Natural killer cell treated with Interleukin-12 subunit alpha and Interleukin-12 subunit beta and Interleukin-15 and Interleukin-18, amount 100 ng/mL, for 72 hours (primary cell): ENCODE measurements at places on chromosomes 6 and 20. TPM values are rescaled to one million over a fixed set of nuclear protein-coding genes. Genes with fewer than 3 reads are reported as not detected.

GRCh38 chr6:112337209-112337638, 9.9 kb upstream of the RFPL4B start:
- H3K27me3 ChIP-seq: peaks cover 25% of the 10 kb centered on the region
- H3K4me3 ChIP-seq: no peak overlapping the region
- no peaks in the 10 kb centered on the region for H3K4me1 ChIP-seq
- no peak for DNase-seq

- H3K4me1 ChIP-seq: no peaks in the 10 kb centered on the region
- H3K27ac ChIP-seq: no peak overlapping the region
- no peaks in the 10 kb centered on the region for H3K36me3 ChIP-seq
- no peaks in the 10 kb centered on the region for H3K27me3 ChIP-seq
- DNase-seq: no peak
Measured at GRCh38 chr6:71879016-71879415, 7.3 kb upstream of the RIMS1 start.

GRCh38 chr6:12136905-12137304, 124.8 kb downstream of the HIVEP1 start:
- H3K4me3 ChIP-seq: no peak overlapping the region
- peaks cover 10% of the 10 kb centered on the region for H3K4me1 ChIP-seq
- no peak overlapping the region for H3K27ac ChIP-seq
- DNase-seq: no peak
- H3K27me3 ChIP-seq: no peaks in the 10 kb centered on the region

- H3K4me3 ChIP-seq: no peak overlapping the region
- no peaks in the 10 kb centered on the region for H3K36me3 ChIP-seq
- H3K27ac ChIP-seq: no peak overlapping the region
- no peaks in the 10 kb centered on the region for H3K4me1 ChIP-seq
Measured at GRCh38 chr20:2084703-2085102, 16.9 kb upstream of the STK35 start.

GRCh38 chr6:139147628-139148027, 12.7 kb downstream of the HECA start:
- H3K4me3 ChIP-seq: peak overlapping the region; percentile 74
- no peaks in the 10 kb centered on the region for H3K27me3 ChIP-seq
- H3K4me1 ChIP-seq: peaks cover 85% of the 10 kb centered on the region
- H3K36me3 ChIP-seq: no peaks in the 10 kb centered on the region
- H3K27ac ChIP-seq: peak overlapping the region; percentile 96
- no peak for DNase-seq

- no peak overlapping the region for H3K27ac ChIP-seq
- peaks cover 13% of the 10 kb centered on the region for H3K4me1 ChIP-seq
- H3K36me3 ChIP-seq: no peaks in the 10 kb centered on the region
- H3K27me3 ChIP-seq: peaks cover 16% of the 10 kb centered on the region
- DNase-seq: no peak
Measured at GRCh38 chr20:63268671-63269439, 3.8 kb upstream of the ARFGAP1 start.

- H3K4me3 ChIP-seq: no peak overlapping the region
- H3K4me1 ChIP-seq: no peaks in the 10 kb centered on the region
- H3K27ac ChIP-seq: no peak overlapping the region
- no peak for DNase-seq
Measured at GRCh38 chr6:56914798-56915658, 39.9 kb upstream of the BEND6 start.

DNA sequence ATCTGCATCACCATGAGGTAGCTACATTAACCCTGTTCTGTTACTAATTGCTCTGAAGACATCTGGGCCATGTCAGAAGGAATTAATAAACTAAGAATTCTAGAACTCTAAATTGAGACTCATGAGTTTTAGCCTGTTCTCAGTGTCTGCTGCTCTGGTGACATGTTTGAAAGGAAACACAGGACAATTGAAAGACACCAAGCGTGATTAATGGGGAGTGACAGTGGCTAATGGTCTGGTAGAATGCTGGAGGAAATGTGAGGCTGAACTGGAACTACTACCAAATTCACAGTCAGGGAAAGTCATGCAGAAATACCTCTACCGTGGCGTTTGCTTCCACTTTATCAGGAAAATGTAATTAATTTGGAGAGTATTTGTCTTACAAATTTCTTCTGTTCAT, 140.0 kb downstream of the TBC1D7 start:
- H3K4me1 ChIP-seq: no peaks in the 10 kb centered on the region
- H3K36me3 ChIP-seq: no peaks in the 10 kb centered on the region
- H3K27ac ChIP-seq: no peak overlapping the region
- H3K4me3 ChIP-seq: no peak overlapping the region
- no peak for DNase-seq

DNA sequence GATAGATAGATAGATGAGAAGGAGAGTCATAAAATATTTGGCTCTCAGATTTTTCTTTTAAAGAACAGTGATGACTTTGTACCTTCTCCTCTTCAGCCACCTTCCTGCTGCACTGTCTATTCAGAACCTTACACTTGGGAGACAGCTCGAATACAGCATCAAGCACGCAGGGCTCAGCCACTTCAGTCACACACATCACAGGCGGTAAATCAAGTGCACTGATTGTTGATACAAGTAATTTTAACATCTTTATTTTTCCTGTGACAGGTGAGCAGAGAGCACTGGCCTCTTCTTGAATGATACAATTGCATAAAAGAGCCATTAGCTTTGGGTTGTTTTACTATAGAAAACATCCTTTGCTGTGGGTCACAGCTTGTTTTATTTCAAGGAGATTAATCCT, 1118.5 kb upstream of the EYS start:
- no peak overlapping the region for H3K27ac ChIP-seq
- H3K27me3 ChIP-seq: no peaks in the 10 kb centered on the region
- H3K36me3 ChIP-seq: no peaks in the 10 kb centered on the region
- H3K4me3 ChIP-seq: no peak overlapping the region

DNA sequence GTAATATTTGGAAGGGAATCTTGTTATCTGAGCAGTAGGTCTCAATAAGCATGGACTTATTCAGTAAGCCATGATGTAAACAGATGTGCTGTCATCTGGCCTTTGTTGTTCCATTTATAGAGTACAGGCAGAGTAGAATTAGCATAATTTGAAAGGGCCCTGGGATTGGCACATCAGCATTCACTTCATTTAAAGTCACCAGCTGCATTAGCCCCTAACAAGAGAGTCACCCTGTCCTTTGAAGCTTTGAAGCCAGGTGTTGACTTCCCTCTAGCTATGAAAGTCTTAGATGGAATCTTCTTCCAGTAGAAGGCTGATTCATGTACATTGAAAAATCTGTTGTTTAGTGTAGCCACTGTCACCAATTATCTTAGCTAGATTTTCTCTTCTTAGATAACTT, 95.9 kb downstream of the ANKRD6 start:
- no peaks in the 10 kb centered on the region for H3K4me1 ChIP-seq
- no peaks in the 10 kb centered on the region for H3K36me3 ChIP-seq
- H3K27me3 ChIP-seq: no peaks in the 10 kb centered on the region

DNA sequence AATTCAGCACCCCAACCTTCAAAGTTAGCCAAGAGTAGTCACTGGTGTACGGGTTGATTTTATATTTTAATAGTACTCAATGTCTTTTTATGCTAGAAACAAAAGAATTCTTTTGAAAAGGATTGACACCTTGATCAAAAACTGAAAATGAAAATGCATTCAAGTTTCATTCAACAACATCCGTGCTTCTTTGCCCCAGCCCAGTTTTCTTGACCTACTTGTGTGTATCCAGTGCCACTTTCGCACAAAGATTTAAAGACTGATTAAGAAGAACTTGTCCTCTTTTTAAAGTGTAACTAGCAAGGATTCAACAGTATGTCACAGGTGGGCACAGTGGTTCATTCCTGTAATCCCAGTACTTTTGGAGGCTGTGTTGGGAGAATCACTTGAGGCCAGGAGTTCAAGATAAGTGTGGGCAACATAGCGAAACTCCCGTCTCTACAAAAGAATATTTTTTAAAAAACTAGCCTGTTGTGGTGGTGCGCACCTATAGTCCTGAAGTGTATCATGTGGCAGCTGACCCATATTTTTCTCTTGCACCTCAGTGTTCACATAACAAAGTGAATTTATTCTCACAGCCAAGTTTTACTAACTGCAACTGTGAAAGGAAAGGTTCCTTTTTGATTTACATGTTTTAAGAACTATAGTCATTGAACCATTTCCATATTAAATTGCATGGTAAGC, 22.7 kb upstream of the CD2AP start:
- no peaks in the 10 kb centered on the region for H3K4me1 ChIP-seq
- H3K4me3 ChIP-seq: no peak overlapping the region

- no peaks in the 10 kb centered on the region for H3K4me1 ChIP-seq
- H3K27ac ChIP-seq: no peak overlapping the region
- H3K27me3 ChIP-seq: no peaks in the 10 kb centered on the region
- H3K36me3 ChIP-seq: peaks cover 13% of the 10 kb centered on the region
Measured at GRCh38 chr6:146041282-146041681, 12.4 kb downstream of the GRM1 start.

DNA sequence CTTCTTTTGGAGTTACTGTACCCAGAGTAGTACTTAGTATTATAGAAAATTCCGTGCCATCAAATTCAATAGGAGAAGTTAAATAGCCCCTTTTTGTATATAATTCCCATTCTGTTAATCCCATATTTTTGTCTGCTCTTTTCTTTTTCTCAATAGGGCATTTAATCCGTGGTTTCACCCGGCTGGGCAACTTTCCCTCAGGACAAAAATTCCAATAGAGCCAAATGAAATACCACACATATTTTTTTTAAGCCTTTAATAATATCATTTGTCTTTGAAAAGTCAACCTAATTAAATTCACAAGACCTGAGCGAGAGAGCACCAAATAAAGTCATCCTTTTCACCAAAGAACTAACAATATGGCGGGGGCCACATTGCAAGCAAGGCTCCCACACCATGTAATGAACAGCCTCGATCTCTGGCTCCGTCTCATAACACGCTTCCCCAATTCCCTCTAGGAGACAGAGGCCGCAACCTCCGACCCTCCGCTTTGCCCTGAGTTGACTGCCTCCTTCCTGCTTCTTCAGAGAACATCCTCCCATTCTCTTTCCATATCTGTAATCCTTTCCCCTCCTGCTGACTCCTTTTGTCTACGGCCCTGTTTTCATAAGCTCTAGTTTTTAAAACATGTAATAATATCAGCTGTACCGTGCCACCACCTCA, 13.6 kb downstream of the NHSL1 start:
- no peaks in the 10 kb centered on the region for H3K36me3 ChIP-seq
- peaks cover 14% of the 10 kb centered on the region for H3K27me3 ChIP-seq
- H3K4me1 ChIP-seq: peaks cover 2% of the 10 kb centered on the region
- no peak overlapping the region for H3K4me3 ChIP-seq

DNA sequence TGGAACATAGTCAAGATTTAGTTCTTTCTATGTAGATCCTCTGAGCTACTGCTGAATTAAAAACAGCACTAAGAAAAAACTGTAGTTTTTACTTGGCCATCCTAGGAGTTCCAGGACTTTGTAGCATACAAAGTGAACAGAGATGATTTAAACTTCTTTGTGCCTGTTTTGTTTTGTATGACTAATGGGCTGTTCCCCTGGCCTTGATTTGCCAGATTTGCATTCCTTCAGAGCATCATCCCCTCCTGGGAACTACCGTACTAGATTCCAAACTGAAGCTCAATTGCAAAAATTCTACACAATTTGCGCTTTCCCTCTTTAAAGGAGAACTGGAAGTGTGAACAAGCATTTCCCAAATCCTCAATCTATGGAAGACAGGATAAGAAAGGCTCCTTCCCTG, 23.1 kb downstream of the ACOT13 start:
- H3K36me3 ChIP-seq: peaks cover 6% of the 10 kb centered on the region
- H3K27me3 ChIP-seq: no peaks in the 10 kb centered on the region
- no peak overlapping the region for H3K4me3 ChIP-seq
- no peak overlapping the region for H3K27ac ChIP-seq
- no peak for DNase-seq
- peaks cover 5% of the 10 kb centered on the region for H3K4me1 ChIP-seq

DNA sequence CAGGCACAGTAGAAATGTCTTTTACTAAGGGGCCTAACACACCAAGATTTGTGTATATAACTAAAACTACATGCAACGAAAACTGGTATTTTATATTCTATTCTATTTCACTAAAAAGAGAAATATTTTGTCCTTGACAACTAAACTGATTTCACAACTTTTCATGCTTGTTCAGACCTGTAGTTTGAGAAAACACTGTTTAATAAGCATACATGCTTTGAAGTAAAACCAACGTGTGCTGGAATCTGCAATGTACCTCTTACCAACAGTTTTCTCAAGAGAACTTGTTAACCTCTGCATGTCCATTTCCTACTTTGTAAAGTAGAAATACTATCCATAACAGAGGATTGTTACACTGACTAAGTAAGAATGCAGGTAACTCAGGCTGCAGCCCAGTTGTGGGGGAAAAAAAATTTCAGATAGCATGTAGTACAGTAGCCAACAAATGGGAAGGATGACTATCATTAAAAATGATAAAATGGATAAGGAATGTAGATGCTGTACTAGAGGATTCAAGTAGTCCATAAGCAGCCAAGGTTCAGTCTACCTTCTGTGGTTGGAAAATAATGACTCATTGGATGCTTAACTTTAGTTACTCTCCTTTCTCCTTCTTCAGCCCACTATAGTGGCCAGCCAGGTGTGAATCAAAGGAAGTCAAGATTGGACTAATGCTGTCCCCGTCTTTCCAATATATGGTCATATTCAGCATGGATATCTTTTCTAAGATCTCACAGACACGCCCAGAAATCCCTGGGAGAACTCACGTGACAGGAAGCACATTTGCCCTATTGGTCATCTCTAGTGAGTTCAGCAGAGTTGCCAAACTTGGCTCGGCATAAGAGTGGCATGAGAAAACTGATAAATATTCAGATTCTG, 65.2 kb downstream of the HFE start:
- H3K27ac ChIP-seq: no peak overlapping the region
- H3K36me3 ChIP-seq: no peaks in the 10 kb centered on the region
- DNase-seq: no peak
- H3K4me3 ChIP-seq: no peak overlapping the region
- H3K27me3 ChIP-seq: no peaks in the 10 kb centered on the region
- H3K4me1 ChIP-seq: peaks cover 22% of the 10 kb centered on the region

- no peak overlapping the region for H3K27ac ChIP-seq
- H3K36me3 ChIP-seq: no peaks in the 10 kb centered on the region
- H3K27me3 ChIP-seq: peaks cover 11% of the 10 kb centered on the region
Measured at GRCh38 chr6:56832225-56832624, 122.7 kb upstream of the BEND6 start.

DNA sequence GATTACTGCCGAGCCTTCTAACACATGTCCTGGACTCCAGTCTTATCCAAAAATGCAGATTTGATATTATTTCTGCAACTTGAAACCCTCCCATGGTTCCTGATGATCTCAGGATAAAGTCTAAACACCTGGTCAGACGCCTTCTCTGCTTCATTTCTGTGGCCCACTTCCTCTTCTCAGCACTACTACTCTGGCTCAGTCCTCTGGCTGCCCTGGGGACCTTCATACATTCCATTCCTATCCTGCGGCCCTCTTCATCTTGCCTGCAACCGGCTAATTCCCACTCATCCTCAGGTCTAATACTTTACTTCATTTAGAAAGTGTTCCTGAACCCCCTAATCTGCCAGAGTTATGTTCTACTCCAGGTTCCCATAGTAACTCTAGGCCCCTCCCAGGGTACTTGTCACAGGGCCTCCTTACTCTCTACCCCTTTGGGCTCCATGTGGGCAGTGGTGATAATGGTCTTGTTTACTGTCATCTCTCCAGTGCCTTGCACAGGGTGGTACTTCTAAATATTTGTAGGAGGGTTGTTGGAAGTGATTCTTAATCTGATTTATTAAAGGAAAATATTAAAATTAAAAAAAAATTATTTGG, 18.9 kb downstream of the MAN1A1 start:
- H3K27ac ChIP-seq: peak overlapping the region; percentile 2
- no peaks in the 10 kb centered on the region for H3K36me3 ChIP-seq
- no peak for DNase-seq
- peaks cover 50% of the 10 kb centered on the region for H3K4me1 ChIP-seq
- H3K27me3 ChIP-seq: no peaks in the 10 kb centered on the region

The MED23 gene
- 44.5 TPM for total RNA-seq

The SMOC2 gene
- total RNA-seq: not detected

The ZSCAN12 gene
- 6.9 TPM for total RNA-seq

The RIPOR3 gene
- total RNA-seq: not detected

The SH3BGRL2 gene
- total RNA-seq: not detected
